Epithelial cell of umbilical artery (primary cell): ENCODE measurements at places on chromosomes 12 and 14. TPM values are rescaled to one million over a fixed set of nuclear protein-coding genes. Genes with fewer than 3 reads are reported as not detected.

AMIGO2 gene
- total RNA-seq, result 5.8 TPM in 2 replicates

VCPKMT gene
- 6.2 and 6.8 TPM in 2 replicates for total RNA-seq

ABHD4 gene
- total RNA-seq, result 5.5 and 13.2 TPM in 2 replicates

TAS2R14 gene
- 1.3 and 2.4 TPM in 2 replicates for total RNA-seq

LRRC10 gene
- total RNA-seq, result not detected in 2 replicates

NKX2-8 gene
- total RNA-seq, result not detected in 2 replicates

M6PR gene
- 154 and 155 TPM in 2 replicates for total RNA-seq

B4GALNT3 gene
- total RNA-seq, result not detected in 2 replicates

ACOT6 gene
- 0.30 TPM in 1 of 2 replicates, not detected in the other for total RNA-seq

TSPAN19 gene
- total RNA-seq, result not detected in 2 replicates

PLCZ1 gene
- under 0.01 TPM in 1 of 2 replicates, not detected in the other for total RNA-seq

SYNDIG1L gene
- total RNA-seq, result not detected in 2 replicates

DDHD1 gene
- total RNA-seq, result 7.8 and 13.8 TPM in 2 replicates

KRT72 gene
- not detected in 2 replicates for total RNA-seq

CCNT1 gene
- total RNA-seq, result 19.8 and 28.3 TPM in 2 replicates

SLC7A8 gene
- 0.65 and 1.7 TPM in 2 replicates for total RNA-seq

INSM2 gene
- total RNA-seq, result not detected in 2 replicates

ADCY6 gene
- 27.8 and 33.5 TPM in 2 replicates for total RNA-seq

ST8SIA1 gene
- under 0.01 TPM in 1 of 2 replicates, not detected in the other for total RNA-seq
